ENCODE measurements at places on chromosomes 1 and 21. TPM values are rescaled to one million over a fixed set of nuclear protein-coding genes. Genes with fewer than 3 reads are reported as not detected.

The CFHR4 gene
- not detected for total RNA-seq

The NPPB gene
- total RNA-seq: not detected

The ZBTB17 gene
- 38.4 TPM for total RNA-seq

The BGLAP gene
- total RNA-seq: 0.63 TPM

GRCh38 chr21:33984021-33984481 is 68.4 kb upstream of the ATP5PO start:
- DNase-seq: no peak

DNA sequence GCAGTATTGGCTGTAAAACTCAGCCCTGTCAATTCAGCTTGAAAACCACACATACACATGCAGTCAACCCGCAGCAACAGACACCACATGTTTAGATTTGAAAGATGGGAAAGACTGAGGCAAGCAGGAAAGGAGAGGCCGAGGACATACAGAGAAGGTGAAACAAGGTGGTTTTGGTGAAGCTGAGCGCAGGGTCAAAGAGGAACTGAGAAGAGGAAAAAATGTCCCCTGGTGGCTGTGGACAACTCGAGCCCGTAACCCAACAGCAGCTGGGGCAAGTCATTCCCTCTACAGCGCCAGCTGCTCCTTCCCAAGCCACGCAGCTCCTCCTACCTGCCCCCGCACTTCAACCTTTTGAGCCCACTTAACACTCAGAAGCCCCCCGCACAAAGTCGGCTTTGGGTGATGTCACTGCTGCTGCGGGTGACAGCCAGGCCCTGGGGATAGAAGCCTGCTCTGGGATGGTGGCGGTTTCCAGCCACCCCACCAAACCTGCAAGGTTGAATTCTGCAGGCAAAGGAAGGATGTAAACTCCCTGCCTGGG is 63.0 kb downstream of the KCNN3 start:
- no peak for DNase-seq

DNA sequence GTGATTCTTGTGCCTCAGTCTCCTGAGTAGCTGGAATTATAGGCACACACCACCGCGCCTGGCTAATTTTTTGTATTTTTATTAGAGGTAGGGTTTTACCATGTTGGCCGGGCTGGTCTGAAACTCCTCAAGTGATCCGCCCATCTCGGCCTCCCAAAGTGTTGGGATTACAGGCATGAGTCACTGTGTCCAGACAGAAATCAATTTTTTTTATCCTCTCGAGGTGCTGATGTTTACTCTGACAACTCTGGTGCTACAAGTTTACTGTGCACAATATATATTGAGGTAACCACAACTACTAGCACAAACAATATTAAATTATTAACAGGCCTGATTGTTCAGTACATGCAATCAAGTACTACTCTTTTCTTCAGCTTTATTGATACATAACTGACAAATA is 39.7 kb downstream of the F13B start:
- DNase-seq: no peak

DNA sequence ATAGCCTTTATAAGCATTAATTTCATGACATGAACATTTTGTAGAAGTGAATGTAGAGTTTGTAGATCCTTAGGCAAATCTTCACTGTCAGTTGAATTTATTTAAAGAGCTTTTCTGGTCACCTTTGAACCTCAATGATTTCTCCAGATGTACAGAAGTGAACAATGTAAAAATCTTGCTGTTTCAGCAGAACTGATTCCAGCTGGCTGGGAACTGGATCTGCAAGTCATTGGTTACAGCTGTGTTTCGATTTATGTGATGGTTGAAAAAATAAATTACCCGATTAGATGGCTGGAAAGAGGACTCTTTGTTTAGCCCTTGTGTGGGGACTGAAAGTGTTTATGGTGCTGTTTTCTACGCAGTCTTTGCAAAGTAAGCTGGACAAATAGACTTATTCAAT is 849.8 kb downstream of the USP25 start:
- DNase-seq: no peak

DNA sequence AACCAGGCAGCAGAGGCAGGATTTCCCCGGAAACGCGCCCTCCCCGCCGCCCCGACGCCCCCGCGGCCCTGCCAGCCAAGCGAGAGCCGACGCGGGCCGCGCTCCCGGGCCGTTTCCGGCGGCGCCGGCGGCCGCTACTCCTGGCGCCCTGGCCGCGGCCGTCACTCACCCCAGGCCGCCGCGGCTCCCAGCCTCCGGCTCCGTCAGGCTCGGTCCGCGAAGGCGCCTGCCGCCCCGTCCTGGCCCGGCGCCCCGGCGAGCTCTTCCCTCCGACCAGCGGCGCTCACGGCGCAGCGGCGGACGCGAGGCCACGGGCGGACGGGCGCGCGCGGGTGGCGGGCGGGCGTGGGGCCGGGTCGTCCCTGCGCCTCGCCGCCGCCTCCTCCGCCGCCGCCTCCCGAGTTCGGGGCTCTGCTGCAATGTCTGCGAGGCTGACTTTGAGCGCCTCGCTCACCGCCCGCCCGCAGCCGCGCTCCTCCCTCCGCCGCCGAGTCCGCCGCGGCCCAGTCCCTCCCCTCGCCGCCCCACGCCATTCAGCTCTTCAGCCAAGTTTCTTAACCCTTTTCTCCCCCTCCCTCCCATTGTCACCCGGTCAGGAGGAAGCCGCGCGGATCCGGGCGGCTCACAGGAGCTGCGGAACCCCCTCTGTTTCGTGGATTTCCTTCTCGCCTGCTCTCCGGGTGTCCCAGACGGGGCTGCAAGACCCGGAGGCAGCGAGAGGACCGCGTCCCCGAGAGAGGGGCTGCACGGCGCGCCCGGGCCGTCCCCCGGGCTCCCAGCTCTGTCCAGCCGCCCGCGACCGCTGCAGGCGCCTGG is at the start of gene NRIP1:
NRIP1 (minus strand) TSS at position 425 of the 816 bp plus-strand sequence. CDS start 96,808 bp downstream, outside the sequence.
- peak; percentile 92 for DNase-seq

- DNase-seq: no peak
Measured at GRCh38 chr1:17194133-17194475, 10.8 kb upstream of the PADI1 start.

DNA sequence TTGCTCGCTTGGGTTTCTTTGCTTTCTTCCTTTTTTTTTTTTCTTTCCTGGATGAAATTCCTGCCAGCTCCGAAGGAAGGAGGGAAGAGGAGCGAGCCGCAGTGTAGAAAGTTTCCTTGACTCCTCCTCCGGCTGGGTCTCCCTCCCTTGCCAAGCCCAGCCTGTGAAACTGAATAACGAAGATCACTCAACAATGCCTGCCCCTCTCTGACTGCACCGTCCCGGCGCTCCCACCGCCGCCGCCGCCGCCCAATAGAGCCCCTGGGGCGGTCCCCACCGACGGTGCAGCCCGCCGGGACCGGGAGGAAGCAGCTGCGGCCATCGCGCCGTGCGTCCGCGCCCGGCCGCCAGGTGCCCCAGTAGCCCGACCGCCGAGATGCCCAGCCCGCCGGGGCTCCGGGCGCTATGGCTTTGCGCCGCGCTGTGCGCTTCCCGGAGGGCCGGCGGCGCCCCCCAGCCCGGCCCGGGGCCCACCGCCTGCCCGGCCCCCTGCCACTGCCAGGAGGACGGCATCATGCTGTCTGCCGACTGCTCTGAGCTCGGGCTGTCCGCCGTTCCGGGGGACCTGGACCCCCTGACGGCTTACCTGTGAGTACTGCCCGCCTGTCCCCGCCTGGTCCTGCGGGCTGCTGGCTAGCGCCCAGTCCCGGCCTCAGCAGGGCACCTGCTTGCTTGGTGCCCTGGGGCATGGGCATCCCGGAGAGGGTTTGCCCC is at the start of gene LGR6:
LGR6 (plus strand) TSS at position 186 of the 714 bp plus-strand sequence; CDS start at position 377, 191 bp downstream.
- DNase-seq: peak; percentile 9

- no peak for DNase-seq
Measured at GRCh38 chr1:180208264-180208663, 21.8 kb upstream of the LHX4 start.
